Left colon (tissue), 2 donors: ENCODE measurements at places on chromosomes 7 and 10. TPM values are rescaled to one million over a fixed set of nuclear protein-coding genes. Genes with fewer than 3 reads are reported as not detected.

The IFIT1B gene
- total RNA-seq = not detected

The PLXDC2 gene
- total RNA-seq = 28.1 TPM

DNA sequence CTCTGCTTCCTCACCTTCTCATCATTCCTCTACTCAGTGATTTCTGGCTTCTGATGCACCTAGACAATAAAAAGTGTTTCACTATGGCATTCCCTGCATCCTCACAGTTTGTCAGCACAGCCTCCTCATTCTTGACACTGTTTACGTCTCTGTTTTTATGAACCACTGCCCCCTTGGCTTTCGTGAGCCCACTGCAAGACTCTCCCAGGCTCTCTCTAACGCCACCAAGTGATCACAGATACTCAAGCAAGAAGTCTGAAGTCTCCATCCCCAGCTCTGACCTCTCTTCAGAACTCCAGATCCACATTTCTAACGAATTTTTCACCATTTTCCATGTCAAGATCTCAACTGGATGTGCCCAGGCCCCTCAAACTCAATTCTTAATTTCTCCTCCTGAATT is 8.9 kb downstream of the SLC16A9 start:
- no peak for DNase-seq

- DNase-seq = no peak
Measured at GRCh38 chr7:1380821-1381580, 78.3 kb downstream of the MICALL2 start.

DNA sequence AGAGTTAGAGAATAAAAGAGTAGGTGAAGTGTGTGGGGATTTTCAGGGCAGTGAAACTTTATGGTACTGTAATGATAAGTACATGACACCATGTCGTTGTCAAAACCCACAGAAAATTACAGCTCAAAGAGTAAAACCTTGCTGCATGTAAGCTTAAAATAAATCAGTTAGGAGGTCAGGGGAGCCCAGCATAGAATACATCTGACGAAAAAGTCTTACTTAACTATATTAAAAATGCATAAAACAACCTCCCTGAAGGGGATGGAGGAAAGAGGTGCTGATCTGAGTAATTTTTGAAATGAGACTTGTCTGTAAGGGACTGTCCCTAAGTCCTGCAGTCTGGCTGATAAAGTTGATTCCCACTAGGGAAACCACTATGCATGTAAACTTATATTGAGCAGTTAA is 49.8 kb upstream of the AKR1E2 start:
- no peak for DNase-seq

- no peak for DNase-seq
Measured at GRCh38 chr7:2736411-2736914, 48.5 kb downstream of the AMZ1 start.
